ENCODE measurements at places on chromosomes 5 and 9.

DNA sequence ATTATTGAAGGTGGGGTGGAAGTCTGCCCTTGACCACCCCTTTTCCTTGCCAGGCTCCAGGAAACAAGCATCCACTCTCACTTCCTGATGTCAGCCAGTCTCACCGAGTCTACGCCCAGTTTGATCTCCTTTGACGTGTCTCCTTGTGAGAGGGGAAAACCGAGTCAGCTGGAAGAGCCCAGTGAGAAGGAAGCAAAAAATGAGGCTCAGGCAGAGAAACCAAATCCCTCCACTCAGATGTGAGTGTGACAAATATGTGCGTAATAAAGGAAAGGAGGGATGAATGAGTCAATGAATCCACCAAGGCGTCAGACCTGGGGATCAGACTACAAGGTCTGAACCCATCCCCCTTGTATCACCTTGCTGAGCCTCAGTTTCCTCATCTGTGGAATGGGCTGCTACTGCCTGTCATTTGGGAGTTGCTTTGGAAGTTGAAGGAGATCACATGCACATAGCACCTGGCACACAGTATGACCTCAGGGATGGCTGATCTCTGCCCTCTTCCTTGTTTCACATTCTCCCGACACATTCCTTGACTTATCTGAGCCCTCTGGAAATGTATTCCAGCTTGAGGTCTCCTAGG lies 61.3 kb upstream of the XPA start:
- DNase-seq: no peak

- no peak for DNase-seq
Measured at GRCh38 chr9:133368249-133368881, 7.5 kb downstream of the SURF4 start.

DNA sequence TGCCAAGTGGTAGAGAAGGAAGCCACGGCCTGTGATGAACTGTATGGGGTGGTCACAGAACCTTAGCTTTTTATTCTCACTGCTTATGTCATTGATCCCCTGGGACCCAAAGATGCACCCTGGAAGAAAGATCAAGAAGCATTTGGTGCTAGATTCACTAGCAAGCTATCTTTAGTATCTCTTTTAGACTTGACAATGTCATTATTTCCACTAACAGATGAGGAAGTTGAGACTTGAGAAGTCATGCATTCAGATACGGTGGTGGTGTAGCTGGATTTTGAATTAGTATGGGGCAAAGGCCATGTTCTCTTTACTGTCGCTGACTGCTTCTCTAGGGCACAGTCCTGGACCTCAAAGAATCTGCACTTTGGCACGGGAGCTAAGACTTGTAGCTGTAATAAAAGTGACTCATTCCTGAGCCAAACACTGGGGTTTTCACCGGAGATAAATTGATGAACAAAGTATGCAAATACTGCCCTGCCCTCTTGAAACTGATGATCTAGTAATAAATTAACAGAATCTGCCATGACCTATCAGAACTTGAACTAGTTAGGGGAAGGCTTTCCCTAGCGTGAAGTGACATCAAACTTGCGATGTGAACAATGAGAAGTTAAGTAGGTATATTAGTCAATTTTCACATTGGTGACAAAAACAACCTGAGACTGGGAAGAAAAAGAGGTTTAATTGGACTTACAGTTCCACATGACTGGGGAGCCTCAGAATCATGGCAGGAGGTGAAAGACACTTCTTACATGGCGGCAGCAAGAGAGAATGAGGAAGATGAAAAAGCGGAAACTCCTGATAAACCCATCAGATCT lies 5.4 kb downstream of the GDA start:
- DNase-seq: peak; percentile 91

GRCh38 chr5:38524022-38524421 lies 32.4 kb downstream of the LIFR start:
- DNase-seq: no peak

DNA sequence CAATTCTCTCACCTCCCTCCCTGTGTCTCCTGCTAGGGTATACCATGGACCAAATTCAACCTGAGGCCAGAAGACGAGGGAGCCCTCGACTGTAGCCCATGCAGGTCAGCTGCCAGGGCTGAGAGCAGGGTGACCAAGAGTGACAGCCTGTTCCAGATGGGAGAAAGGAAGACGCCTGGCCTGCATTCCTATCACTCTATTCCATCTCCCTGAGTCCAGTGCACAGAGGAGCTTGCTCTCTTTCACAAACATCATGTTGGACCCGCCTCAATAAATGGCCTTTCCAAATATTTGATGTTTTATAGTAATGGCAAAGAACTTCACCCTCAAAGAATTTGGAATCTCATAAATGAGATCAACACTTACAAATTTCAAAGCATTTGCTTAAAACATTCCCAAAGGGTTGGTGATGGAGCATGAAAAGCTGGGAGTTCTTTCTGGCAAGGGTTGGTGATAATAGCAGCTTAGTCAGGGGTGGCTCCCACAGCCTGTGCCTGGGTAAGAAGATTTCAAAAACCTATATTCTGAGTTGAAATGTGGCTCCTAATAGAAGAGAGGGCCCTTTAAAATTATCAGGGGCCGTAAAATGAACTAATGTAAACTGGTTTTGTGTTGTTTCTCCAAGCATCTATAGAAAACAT lies 393.1 kb downstream of the EFNA5 start:
- no peak for DNase-seq

DNA sequence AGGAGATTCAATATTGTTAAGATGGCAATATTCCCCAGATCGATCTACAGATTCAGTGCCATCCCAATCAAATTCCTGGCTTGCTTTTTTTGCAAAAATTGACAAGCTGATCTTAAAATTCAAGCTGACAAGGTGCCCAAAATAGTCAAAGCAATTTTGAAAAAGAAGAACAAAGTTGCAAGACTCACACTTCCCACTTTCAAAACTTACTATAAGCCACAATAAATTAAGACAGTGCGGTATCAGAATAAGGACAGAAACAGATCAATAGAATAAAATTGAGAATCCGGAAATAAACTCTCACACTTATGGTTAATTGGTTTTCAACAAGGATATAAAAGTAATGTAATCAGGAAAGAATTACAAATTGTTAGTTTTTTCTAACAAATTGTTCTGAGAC lies 97.1 kb downstream of the NRG2 start:
- DNase-seq: no peak

DNA sequence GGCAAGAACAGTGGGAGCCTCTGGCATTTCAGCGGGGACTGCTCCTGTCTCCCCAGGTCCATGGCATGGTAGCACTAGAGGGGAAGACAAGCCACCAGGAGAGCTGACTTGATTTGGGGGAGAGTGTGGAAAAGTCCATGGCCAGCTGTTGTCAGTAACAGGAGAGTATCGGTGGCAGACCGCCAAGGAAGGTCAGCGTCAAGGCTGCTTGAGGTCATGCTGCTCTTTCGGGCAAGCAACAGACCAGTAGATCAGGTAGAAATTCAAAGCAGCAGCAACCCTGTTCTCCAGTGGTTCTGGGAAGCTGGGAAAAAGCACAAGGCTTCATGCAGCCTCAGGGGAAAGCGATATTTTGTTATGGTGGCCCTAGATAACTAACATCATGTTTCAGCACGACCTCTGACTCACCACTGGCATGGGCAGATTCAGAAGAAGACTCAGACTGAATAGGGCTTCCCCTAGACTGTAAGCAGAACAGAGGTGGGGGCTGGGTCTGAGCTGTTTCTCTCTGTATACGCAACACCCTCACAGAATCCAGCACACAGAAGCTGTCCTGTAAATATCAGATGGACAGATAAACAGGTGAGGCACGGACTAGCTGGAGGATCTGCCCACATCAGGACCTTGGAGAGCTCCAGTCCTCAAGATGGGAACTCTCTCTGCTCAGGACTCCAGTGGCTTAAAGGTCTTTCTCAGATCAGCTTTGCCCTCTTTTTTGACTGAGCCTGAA lies 35.2 kb upstream of the PLEKHG4B start:
- peak; percentile 51 for DNase-seq

GRCh38 chr9:75200892-75201470 lies 112.7 kb downstream of the OSTF1 start:
- peak; percentile 56 for DNase-seq

DNA sequence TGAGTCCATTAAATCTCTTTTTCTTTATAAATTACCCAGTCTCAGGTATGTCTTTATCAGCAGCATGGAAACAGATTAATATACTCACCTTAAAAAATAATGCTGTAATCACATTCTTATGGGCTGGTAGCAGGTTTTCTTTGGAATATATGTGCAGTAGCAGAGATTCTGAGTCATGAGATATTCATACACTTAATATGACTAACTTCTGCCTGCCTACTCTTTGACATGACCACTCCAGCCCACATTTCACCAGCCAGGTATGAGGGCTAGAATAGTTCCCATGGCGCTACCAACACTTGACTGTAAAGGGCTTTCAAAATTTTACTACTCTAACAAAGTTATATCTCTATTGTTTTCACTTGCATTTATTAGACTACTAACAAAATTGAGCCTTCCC lies 74.1 kb upstream of the GHR start:
- no peak for DNase-seq

- DNase-seq: no peak
Measured at GRCh38 chr9:133763272-133764183, 25.4 kb upstream of the SARDH start.

GRCh38 chr9:34490760-34491159 lies 32.0 kb downstream of the ENHO start:
- DNase-seq: no peak

- no peak for DNase-seq
Measured at GRCh38 chr5:150804388-150804787, 25.8 kb downstream of the SMIM3 start.

DNA sequence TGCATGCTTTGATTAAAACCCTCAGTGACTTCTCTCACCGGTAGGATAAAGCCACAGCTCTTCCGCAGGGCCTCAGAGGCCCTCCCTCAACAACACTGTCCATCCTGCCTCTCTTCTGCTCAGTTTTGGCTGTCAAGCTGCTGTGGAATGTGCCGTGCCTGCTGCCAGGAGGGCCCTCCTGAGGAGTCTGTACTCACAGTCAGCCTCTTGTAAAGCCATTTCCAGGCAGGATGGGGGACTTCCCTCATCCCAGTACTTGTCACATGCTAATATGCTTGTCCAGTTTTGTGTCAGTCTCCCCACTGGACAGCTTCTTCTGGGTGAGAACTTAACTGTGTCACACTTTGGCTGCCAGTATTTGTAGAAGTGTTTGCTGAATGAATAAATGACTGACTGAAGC lies 13.9 kb upstream of the DDX41 start:
- no peak for DNase-seq

GRCh38 chr5:180336234-180337020 lies 16.7 kb downstream of the GFPT2 start:
- DNase-seq: no peak

- DNase-seq: peak; percentile 30
Measured at GRCh38 chr9:129550199-129550839, 70.6 kb downstream of the C9orf50 start.

- no peak for DNase-seq
Measured at GRCh38 chr5:142032747-142033631, 20.2 kb upstream of the GNPDA1 start.

GRCh38 chr9:104969116-104969515 lies 41.2 kb upstream of the ABCA1 start:
- DNase-seq: no peak

GRCh38 chr5:41048986-41049385 lies 22.2 kb downstream of the MROH2B start:
- DNase-seq: no peak

DNA sequence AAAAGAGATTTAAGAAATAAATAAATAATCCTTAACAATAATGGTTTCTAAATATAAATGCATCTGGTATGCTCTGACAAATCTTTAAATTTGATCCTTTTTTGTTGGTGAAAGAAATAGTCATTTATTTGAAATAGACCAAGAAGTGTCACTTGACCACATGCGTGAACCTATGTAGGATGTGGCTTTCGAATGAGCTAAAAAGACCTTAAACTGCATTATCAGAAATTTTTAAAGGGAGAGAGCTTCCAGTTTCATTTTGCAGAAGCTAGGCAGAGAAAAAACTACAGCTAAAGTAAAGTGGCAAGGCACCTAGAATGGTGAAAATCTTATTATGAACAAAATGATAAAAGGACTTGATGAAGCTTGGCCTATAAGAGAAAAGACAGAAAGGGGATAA lies 309.2 kb upstream of the EFNA5 start:
- no peak for DNase-seq

- no peak for DNase-seq
Measured at GRCh38 chr9:98750364-98751060, 41.8 kb upstream of the GABBR2 start.

DNA sequence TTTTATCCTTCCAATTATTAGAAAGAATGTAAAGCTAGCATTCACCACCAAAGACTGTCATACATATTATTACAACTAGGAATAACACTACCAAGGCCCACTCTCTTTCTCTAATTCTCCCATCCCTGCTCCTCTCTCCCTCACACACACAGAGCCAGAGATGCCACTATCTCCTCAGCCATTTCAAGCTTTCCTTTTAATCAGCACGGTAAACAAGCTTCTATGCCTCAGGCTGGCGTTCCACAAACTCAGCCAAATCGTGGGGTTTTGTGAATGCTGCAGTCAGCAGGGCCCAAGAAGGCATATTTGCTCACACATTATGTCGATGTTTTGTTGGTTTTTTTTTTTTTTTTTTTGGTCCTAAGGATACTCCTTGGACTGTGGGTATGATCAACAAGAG lies 979.9 kb upstream of the DMAC1 start:
- DNase-seq: no peak

DNA sequence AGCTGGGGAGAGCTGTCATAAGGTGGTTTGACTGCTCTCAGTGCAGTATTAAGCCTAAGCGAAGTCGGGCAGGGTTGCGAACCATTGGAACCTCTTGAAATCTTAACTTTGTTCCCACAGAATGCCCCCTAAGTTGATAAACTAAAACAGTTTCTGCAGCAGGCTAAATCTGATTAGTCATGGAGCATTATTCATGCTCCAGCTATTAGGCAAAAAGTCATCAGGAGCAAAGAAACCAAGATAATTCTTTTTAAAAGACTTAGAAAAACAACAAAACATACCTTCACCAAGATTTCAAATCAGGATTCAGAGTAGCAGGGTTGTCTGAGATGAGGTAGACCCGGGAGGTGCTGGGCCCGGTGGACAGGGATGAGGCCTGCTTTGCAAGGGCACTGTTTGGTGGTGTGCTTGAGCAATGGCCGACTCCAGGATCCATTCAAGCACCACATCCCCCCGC lies 69.9 kb upstream of the PLPP1 start:
- DNase-seq: no peak

DNA sequence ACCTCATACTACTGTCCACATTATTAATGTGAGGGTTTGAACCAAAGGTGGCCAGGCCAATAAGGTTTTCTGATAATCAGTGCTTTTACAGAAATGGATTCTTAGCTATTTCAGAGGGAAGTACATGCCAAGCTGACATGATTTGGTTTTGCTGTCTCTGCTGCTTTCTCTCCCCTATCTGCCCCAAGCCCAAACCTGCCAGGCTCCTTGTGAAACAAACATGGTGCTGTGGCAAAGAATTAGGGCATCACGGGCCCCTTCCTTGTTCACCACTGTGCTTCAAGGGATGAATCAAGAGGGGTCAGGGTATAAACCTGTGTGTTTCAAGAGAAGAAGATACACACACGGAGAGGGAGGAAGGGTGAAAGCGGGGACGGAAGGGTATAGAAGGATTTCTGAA lies 41.3 kb upstream of the SMU1 start:
- no peak for DNase-seq

All from LoVo (cell line).